NCI-H460 (cell line): ENCODE measurements at places on chromosomes 12 and 14.

- DNase-seq, result no peak
Measured at GRCh38 chr12:75677522-75677921, 166.1 kb upstream of the KRR1 start.

GRCh38 chr12:843609-844008 is 91.2 kb downstream of the WNK1 start:
- DNase-seq, result no peak

DNA sequence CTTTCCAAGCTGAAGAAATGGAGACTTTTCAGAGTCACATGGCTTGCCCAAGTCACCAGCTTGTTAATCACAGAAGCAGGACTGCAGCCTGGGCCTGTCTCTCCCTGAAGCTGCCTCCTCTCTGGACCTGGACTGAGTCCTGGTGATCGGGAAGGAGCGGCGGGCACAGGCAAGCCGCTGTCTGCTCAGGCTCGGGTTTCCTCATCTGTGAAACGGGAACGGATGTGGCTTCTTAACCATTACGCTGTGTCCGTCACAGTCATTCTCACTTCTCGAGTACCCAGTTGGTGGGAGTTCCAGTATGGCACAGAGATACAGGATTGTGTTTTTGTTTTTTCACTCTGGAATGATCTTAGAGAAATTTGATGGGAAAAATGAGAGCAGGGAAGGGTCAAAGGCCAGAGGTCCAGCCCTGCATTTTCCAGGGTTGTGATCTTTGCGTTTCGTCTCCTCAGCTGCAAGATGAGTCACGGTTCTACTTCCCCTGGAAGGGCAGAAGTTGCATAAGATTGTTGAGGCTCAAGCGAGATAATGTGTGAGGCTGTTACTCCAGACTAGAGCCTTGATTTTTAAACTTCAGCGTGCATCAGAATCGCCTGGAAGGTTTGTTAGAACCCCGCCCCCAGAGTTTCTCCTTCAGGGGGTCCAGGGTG is 7.6 kb upstream of the LRTM2 start:
- peak; percentile 13 for DNase-seq

DNA sequence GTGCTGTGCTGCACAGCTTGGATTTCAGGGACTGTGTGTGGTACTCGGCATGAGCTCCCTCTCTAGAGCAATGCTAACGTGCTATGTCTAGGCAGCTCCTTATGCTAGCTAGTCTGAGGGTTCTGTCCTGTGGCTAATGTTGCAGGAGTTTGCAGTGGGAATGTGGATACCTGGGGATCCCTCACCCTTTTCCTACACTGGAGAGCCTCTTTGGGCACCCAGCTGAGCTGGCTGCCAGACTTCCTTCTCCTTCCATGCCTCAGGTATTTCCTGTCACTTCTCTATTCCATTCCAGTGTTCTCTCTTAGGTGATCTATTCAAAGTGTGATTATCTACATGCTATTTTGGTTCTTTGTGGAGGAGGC is 64.9 kb downstream of the FBXO33 start:
- DNase-seq, result no peak
